Stimulated activated CD4-positive, alpha-beta T cell treated with anti-CD3 and anti-CD28 coated beads, Interleukin-12 subunit alpha, Interleukin-12 subunit beta, amount 100 ng/mL, for 4 hours (primary cell): ENCODE measurements at places on chromosomes 6 and 20.

GRCh38 chr6:104995989-104996617 is 39.2 kb downstream of the LIN28B start:
- DNase-seq: no peak

- no peak for DNase-seq
Observed at GRCh38 chr6:116884530-116884929, 7.5 kb downstream of the RFX6 start.

DNA sequence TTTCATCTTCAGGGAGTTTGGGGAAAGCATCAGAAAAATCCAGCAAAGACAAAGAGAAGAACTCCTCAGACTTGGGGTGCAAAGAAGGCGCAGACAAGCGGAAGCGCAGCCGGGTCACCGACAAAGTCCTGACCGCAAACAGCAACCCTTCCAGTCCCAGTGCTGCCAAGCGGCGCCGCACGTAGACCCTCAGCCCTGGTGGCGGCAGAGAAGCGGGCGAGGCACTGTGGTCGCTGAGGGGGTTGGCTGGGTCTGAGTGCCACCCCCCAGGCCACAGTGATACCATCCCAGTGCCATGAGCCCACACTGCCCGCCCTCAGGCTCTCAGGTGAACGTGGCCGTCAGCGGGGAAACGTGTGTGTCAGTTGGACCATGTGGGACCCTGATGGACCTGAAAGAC is 3.2 kb downstream of the MRGBP start:
- DNase-seq: no peak

DNA sequence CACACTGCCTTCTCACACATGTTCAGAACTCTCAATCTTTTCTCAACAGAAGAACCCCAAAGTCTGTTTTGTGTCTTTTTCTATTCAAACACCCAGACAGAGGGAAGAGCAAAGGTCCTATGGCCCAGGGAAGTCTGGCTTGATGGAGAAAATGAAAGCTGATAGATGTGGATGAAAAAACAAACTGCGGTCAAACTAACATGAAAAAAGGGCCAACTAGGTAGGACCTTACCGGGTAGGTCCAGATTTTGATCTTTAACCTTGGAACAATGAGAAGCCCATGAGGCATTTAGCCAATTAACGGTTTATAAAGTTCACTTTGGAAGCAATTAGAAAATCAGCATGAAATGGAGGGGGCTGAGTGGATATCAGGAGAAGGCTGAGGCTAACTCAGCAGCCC is 507.7 kb upstream of the SLC35B3 start:
- DNase-seq: no peak

DNA sequence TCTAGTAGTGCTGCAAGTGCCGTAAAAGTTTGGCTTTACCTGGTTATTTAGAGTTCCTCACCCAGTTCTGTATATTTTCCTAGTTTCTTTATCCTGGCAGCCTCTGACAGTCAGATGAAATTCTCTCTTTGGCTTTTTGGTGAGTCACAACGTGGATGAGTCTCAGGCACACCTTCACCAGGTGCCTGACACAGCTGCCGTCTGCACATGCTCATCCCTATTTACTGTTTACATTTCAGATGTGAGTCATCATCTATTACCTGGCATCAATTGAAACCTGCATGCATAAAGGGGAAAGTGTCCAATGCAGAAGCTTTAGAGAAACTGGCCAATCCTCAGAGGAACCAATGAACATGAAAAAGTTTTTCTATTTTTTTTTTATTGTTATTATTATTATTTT is 33.3 kb upstream of the ADGRF4 start:
- DNase-seq: no peak

DNA sequence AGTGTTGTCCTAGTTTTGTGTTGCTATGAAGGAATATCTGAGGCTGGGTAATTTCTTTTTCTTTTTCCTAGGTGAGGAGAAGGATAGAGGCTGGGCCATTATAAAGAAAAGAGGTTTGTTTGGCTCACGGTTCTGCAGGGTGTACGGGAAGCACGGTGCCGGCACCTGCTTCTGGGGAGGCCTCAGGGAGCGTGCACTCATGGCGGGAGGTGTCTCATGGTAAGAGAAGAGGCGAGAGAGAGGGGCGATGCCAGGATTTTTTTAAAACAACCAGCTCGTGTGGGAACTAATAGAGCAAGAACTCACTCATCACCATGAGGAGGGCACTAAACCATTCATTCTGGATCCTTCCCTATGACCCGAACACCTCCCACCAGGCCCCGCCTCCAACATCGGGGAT is 14.2 kb upstream of the NPBWR2 start:
- no peak for DNase-seq

DNA sequence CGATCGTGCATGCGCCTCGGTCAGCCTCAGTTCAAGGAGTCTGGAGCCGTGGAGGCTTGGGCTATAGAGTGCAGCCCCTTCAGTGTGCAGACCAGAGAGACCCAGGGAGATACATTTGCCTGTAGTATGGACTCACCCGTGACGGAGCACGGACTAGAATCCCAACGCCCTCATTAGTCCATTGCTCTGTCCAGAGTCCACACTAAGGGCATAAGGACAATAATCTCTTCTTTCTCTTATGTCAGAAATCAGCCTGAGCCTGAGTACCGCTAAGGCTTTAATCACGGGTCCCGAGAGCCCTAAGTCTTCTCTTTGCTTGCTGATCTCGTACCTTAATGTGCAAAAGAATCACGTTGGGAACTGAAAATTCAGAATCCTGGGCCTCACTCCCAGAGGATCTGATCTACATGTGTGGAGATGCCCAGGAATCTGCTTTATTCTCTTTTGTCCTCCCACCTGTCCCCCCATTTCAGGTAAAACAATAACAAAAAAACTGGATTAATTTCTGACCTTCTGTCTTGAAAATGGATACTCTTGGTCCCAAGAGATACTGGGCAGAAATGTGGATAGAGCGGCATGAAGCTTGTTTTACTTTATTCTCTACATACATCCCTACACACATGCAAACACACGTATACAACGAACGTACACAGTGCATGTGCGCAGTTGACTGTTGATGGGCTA is 671 bp downstream of the BPHL start:
- DNase-seq: no peak

DNA sequence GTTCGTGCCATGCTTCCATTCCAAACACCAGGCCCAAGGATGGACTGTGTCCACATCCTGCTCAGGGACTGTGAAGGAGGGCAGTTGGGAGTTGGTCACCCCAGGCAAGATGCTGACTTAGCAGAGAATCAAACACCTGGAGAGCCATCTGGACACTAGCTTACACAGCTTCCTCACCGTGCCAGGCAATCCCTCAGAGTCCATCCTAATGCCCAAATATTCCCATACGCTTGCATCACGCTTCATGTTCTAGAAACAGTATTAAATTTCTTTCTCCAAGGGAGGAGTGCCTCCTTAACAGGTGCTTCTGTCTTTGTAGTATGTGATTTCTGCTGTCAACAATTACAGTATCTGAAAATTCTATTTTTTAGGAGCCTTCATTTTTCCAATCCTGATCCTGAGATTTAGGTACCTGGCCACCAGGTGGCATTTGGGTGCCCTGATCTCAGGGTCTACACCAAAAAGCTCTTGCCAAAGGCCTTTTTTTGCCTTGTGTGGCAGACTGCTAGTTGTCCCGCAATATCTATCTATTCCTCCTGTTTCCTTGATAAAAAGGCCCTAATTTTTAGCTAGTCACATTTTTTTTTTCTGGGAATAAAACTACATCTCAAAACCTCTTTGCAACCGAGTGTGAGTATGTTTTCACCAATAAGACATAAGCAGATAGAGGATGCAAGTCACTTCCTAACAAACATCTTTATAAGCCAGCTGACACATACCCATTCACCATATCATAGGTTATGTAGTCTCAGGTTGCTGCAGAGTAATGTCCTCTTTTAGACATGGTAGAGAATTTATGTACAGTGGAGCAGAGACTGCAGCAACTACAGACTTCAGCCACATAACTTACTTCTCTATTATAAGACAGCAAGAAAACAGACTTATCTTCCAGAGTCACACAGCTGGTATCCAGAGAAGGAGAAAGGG is 85.0 kb downstream of the PREP start:
- DNase-seq: no peak

DNA sequence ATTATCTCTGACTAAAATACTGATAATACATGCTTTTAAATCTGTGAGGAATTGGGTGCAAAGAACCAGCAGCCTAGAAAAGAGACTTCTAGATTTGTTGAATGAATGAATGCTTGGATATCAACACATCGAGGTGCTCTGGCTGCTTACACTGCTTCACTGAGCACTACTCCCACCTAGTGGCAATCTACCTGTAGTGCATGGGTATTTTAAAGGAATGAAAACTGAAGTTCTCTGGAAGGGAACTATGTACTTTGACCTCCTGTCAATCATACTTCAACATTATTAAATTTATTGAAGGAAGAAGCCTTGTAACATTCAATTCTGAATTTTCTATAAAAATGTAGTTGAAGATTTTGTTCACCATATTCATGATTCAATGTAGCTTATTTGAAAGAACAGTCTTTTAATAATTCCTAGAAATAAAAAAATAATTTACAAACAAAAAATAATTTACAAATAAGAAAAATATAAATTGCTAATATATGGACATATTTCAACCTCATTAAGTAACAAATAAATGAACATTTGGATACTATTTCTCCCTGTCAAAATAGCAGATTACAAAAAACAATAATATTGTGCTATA is 111.2 kb upstream of the MMS22L start:
- peak; percentile 10 for DNase-seq

DNA sequence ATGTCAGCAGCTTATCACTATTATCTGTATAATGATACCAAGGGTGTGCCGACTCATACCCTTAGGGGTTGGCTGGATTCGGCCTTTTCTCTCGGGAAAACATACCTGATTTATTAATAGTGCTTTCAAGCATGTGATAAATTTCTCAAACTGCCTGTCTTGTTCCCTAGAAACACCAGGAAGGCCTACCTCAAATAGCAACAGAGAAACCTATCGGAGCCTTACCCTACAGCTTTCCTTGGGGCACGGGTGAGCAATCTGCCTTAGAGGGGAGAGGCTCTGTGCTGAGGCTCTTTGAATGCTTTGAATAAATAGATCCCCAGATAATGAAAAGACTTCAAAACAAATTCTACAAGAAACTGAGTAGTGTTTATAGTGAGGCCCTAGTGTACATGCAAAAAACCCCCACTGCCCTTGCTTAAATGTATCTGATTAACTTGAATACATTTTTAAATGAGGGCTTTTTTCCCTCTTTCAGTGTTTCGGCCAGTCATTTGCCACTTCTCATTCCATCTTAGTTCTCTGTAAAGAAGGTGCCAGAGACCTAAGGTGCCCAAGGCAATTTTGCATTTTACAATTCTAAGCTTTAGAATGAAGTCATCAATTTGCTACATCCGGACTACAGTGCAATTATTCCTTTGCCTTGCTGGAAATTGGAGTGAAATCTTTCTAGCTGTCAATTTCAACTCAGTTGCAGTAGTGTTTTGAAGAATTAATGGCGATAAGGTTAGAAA is 320.1 kb downstream of the ESR1 start:
- DNase-seq: no peak

DNA sequence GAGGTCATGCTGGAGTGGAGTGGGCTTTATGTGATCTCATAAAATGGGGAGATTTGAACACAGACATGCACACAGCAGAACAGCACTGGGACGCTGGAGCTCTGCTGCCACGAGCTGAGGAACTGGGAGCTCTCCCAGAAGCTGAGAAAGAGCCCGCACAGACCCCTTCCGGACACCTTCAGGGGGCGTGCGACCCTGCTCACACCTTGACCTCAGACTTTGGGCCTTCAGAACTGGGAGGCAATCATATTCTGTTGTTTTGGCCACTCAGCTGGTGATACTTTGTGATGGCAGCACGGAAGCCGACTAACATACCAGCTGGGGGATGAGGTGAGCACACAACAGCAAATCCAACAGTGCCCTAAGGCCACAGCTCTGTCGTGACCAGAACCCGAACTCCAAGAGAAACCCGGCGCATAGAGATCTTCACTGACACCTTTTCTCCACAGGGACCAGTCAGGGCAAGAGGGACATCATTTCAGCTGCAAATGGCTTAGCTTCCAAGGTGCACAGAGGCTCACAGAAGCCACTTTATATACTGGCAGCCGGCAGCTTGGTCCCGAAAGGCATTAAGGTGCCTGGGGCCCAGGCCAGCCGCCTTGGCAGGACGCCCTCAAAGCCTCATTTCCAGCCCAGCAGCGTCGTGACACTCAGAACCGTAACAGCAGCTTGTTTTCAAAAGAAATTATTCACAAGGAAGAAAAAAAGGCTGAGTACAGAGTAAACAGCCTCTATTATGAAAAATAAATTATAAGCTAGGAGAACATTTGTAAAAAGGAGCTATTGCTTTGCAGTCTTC is 89.3 kb downstream of the RNASET2 start:
- DNase-seq: no peak

GRCh38 chr20:38875175-38875993 is 50.8 kb upstream of the FAM83D start:
- no peak for DNase-seq

- no peak for DNase-seq
Observed at GRCh38 chr20:33311011-33311410, 28.0 kb downstream of the BPIFB1 start.

GRCh38 chr20:25058051-25058846 is at the start of gene ACSS1:
ACSS1 (minus strand) TSS chr20:25058139; CDS start chr20:25058102, 37 bp downstream.
- peak; percentile 58 for DNase-seq

GRCh38 chr20:57947421-57948179 is 237.8 kb upstream of the PMEPA1 start:
- DNase-seq: no peak

GRCh38 chr20:44271915-44272663 is 25.0 kb downstream of the GDAP1L1 start:
- DNase-seq: no peak

GRCh38 chr20:23415959-23416583 is 5.2 kb downstream of the NAPB start:
- DNase-seq: no peak

- DNase-seq: no peak
Observed at GRCh38 chr20:16385891-16386290, 187.4 kb downstream of the KIF16B start.

- DNase-seq: no peak
Observed at GRCh38 chr6:44663860-44664634, 276.5 kb downstream of the CDC5L start.

DNA sequence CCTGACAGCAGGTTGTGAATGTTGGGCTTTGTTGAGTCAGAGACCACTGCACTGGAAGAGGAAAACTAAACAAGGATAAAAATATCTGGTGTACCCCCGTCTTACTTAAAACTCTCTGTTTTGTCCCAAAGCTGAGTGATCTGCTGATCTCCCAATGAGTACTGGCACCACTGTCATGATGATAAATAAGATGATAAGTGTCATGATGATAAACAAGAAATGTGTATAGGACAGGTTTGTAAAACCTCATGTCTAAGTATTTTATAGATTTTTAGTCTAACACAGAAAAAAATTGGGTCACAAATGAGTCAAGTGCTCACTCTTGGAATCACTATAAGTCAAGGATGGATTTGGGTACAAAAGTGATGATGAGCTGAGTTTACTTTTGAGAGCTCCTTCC is 8.5 kb upstream of the SIM1 start:
- DNase-seq: no peak

GRCh38 chr6:161141173-161141572 is 132.7 kb downstream of the AGPAT4 start:
- DNase-seq: no peak
